HepG2 (cell line): ENCODE measurements at places on chromosomes 16 and 17. TPM values are rescaled to one million over a fixed set of nuclear protein-coding genes. Genes with fewer than 3 reads are reported as not detected.

The SOX15 gene
- total RNA-seq, result 0.18 TPM in 1 of 2 replicates, not detected in the other

The TPSG1 gene
- total RNA-seq, result not detected in 2 replicates

The ASGR2 gene
- 142 and 320 TPM in 2 replicates for total RNA-seq

The G6PC1 gene
- 0.56 and 1.7 TPM in 2 replicates for total RNA-seq

DNA sequence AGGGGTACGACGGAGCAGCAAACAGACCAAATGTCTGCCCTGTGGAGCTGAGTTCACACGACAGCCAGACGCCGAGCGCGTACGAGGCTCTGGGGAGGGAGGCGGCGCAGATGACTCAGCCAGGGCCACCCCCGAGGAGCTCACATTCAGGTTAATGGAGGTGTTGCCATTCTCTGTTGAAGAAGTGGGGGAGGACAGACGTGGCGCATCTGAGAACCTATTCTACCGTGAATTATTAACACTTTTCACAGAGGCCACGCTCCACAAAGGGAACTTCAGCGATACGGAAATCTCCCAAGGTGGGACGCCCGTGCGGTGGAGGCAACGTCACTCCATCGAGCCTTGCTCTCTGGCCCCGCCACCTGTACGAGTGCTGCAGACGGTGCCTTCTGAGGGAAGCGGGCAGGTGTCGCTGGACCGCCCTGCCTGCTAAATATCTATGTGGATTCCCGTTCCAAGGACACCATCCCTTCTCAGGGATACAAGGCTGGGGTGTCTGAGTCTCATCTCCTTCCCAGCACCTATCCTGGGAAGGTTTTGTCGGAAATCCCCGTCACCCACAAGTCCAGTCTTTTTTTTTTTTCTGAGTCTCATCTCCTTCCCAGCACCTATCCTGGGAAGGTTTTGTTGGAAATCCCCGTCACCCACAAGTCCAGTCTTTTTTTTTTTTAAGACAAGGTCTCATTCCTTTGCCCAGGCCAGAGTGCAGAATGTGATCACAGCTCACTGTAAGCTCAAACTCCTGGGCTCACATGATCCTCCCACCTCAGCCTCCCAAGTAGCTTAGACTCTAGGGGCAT, 19.0 kb downstream of the ABR start:
- no peak for DNase-seq

GRCh38 chr17:1029196-1029921, 32.4 kb downstream of the TIMM22 start:
- DNase-seq, result no peak

GRCh38 chr17:50470426-50470825, 1.7 kb upstream of the CHAD start:
- no peak for DNase-seq

- DNase-seq, result peak; percentile 68
Measured at GRCh38 chr17:78365561-78366108, 5.8 kb upstream of the SOCS3 start.

DNA sequence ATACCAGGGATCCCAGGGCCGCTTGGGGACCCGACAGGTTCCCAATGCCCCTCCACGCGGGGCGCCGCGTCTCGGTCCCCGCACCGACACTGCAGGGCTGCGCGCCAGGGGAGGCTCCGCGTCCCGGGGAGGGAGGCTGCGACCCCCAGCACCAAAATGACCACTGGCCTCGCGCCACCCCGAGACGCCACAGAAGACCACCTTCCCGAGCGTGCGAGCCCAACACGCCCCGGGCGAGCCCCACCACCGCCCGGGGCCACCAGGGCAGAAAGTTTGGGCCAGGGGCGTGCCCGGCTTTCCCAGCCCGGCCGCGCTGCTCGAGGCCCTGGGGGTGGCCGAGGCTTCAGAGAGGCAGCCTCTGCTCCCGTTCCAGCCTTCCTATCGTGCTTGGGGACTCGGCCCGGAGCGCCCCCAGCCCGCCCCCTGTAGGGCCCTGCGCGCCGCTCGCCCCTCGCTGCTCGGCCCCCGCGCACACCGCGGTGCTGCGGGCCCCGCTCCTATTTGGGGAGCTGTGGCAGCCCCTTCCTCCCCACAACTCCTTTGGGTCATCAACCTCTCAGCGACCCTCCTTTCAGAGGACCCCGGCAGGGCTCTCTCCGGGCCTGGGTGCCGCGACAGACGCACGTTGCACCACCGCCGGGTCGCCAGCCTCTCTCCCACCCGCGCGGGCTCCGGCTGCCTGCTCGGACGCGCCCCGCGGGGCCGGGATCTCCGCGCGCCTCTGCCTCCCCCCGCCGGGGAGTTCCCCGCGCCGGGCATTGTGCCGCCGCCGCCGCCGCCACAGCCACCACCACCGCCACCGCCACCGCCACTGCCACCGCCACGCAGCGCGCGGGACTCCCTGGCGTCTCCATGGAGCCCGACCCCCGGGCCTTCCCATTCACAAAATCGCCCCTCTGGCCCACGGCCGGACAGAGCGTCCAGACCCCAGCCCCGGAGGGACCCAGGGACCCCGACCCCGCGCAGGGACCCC, 892 bp downstream of the RBFOX3 start:
- no peak for DNase-seq
